Kidney (tissue), 22 donors: ENCODE measurements at places on chromosomes 6 and 20.

- DNase-seq, result no peak
Measured at GRCh38 chr6:5379647-5380242, 118.4 kb downstream of the FARS2 start.

GRCh38 chr20:64146301-64146935, 17.8 kb upstream of the MYT1 start:
- no peak for DNase-seq

DNA sequence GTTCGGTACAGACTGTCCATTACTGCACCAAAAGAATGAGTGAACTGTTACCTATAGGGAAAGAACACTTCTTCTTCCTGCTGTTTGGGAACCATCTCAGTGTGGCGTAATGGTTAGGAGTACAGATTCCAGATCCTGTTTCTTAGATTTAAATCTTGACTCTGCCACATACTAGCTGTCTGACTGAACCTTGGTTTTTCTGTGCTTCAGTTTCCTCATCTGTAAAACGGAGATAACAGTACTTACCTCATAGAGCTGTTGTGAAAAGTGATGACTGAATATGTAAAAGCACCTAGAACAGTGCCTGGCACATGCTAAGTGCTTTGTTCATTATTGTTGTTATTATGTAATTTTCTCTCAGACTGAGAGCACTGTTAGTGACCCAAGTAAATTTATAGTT, 39.8 kb downstream of the STX11 start:
- no peak for DNase-seq

DNA sequence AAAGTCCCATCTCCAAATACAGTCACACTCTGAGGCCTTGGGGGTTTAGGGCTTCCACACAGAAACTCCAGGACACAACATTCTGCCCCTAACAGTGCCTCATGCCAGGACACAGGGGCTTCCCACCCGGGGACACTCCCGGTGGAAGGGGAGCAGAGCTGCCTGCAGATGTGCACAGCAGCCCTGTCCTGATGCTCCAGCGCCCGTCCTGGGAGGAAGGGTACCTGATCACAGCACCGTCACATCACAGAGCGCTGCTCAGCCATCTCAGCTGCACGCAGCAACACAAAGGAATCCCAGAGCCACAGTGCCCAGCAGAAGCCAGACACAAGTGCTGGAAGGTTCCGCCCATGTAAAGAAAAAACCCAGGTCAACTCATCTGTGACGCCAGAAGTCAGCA, 156.7 kb downstream of the TAF4 start:
- DNase-seq, result no peak

- no peak for DNase-seq
Measured at GRCh38 chr20:17655865-17656479, 26.1 kb downstream of the RRBP1 start.

GRCh38 chr6:92122746-92123145, 1296.6 kb downstream of the EPHA7 start:
- no peak for DNase-seq

GRCh38 chr6:132100388-132100990, 149.3 kb upstream of the CCN2 start:
- DNase-seq, result no peak

DNA sequence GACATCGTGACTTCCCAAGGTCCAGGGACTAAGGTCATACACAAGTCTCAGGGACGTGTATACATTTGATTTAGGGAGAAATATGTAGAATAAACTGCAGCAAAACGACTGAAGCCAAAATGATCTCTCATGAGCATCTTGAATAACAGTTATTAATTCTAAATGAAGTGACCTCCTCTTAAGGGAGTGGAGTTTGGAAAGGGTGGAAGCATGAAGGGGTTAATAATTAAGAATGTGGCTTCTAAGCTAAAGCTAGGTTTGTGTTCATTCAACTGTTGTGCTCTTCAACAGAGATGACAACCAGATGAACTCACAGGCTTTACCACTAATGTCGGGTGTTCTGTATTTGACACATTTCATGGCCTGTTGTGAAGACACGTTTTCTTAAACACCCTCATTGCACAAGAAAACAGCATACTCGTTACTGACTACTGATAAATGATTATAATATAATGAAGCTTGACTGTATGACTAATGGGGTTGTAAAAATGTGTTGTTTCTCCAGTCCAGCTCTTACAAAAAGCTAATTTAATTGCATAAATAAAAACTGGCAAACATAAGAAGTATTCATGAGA, 1.5 kb downstream of the PPP1R14C start:
- no peak for DNase-seq

DNA sequence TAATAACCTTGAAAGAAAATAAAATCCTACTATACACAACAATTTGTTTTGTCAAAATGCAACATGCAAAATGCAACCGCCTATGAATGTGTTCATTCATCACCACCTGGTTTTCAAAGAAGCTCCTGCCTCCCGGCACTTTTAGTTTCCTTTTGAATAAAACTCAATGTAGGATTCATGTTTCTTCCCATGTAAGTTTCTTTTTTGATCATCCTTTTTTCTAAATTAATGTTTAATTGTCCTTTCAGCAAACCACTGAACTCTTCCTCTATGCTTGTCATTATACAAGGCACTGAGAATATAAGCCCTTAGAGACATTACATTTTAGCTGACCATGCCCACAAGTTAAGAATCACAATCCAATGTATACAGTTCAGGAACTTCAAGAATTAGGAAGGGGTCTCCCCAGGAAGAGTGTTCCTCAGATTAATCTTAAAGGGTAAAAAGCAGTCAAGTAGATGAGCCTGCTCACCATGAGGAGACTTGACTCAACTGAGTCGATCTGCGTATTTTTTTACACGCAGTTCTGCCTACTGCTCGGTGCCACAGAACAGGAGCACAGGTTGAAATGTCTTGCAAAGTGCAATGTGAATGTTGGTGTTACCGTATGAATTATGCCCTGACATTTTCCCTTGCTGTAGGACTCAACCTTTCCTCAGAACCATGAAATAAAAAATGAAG, 7.2 kb upstream of the THEMIS start:
- DNase-seq, result no peak

GRCh38 chr6:134549854-134550253, 231.9 kb upstream of the SGK1 start:
- no peak for DNase-seq

DNA sequence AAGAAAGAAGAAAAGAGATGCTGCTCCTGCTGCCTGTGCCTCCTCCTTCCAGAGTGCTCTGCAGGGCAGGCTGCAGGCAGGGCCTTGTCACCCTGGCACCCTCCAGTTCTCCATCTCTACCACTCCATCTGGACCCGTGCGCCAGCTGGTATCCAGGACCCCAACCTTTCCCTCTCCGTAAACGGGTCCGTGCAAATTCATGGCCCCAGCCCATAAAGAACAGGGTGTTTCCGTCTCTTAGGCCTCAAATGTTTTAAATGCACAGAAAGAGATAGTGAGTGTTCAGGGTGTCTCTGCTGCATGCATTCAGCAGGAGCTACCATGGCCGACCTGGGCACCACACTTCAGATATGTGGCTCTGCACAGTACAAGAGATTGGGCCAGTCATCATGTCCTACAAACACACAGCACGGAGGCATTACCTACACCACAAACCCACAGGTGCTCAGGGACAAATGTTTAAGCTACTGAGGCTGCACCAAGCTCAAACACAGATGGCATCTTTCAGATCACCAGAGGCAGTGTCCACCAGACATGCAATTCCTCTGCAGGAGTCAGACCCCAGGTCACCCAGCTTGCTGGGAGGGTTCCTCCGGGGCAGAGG, 258.1 kb downstream of the DLL1 start:
- no peak for DNase-seq

DNA sequence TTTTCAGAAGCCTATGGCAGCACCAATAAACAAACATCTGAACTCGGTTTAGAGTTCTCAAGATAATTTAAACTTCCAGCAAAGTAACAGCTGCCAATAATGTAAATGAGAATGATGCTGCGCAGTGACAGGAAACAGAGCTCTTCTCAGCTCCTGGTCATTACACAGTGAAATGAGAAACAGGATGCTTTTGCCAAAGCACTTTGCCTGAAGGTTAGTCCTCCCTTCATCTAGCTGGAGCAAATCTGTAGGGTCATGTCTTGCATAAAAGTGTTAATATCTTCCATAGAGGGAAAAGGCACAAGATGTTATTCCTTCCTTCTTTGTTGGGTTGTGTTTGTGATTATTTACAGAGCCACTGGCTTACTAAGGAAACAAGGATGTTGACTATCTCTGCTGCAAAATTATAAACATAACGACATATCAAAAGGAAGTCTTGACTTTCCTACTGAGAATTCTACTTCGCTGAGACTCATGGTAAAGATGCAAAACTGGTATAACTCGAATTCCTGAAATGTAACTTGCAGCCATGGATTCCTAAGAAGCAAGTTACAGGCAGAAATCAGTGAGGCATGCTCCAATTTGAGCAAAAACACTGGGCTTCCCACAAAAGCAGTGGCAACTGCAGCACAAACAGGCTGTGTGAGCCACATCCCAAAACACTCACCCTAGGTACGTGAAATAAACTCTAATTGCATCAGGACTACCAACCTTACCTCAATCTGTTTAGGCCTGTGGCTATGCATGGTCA, 102.5 kb upstream of the BEND6 start:
- no peak for DNase-seq
